ENCODE measurements at places on chromosomes 1 and 21.

GRCh38 chr1:57966340-57966739 lies 542.5 kb upstream of the DAB1 start:
- no peak for DNase-seq

- no peak for DNase-seq
Observed at GRCh38 chr1:157405662-157406061, 146.7 kb downstream of the FCRL5 start.

GRCh38 chr1:112937070-112937469 lies 18.9 kb downstream of the SLC16A1 start:
- no peak for DNase-seq

GRCh38 chr1:12600880-12601633 lies 17.0 kb downstream of the DHRS3 start:
- DNase-seq, result no peak

DNA sequence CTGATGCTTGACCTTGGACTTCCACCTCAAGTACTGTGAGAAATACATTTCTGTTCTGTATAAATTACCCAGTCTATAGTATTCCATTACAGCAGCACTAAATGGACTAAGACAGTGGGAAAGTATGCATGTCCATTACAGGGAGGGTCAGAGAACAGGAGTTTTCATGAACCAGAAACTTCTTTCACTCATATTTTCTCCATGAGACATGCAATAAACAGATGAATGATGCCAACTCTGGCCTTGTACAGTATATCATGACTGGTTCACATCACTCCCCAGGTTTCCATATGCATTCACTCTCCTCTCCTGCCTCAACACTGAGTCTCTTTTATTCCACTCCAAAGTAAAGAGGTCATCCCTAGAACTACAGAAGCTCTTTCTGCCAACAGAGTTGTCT lies 4.5 kb upstream of the IFI16 start:
- no peak for DNase-seq

- no peak for DNase-seq
Observed at GRCh38 chr1:226764533-226764932, 25.5 kb upstream of the ITPKB start.

- DNase-seq, result no peak
Observed at GRCh38 chr1:14511166-14511680, 87.3 kb upstream of the KAZN start.

- DNase-seq, result no peak
Observed at GRCh38 chr1:236692742-236693141, 6.4 kb downstream of the ACTN2 start.

DNA sequence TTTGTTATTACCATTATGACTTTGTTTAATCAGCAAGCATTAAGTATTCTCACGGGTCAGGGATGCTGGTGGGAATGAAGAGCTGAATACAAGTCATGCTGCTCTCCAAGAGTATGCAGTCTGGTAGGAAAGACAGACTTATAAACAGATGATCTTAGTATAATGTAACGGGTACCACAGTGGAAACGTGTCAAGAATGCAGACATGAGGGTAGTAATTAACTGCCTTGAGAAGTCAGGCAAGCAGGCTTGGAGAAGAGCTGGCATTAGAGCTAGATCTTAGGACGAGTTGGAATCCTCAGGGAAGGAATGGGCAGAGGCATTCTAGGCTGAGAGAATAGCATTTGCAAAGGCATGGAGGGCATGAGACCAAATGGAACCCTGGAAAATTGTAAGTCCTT lies 19.7 kb downstream of the FAM76A start:
- no peak for DNase-seq

- DNase-seq, result no peak
Observed at GRCh38 chr1:243964915-243965314, 86.2 kb upstream of the ZBTB18 start.

- DNase-seq, result no peak
Observed at GRCh38 chr1:88350648-88351047, 333.4 kb upstream of the PKN2 start.

DNA sequence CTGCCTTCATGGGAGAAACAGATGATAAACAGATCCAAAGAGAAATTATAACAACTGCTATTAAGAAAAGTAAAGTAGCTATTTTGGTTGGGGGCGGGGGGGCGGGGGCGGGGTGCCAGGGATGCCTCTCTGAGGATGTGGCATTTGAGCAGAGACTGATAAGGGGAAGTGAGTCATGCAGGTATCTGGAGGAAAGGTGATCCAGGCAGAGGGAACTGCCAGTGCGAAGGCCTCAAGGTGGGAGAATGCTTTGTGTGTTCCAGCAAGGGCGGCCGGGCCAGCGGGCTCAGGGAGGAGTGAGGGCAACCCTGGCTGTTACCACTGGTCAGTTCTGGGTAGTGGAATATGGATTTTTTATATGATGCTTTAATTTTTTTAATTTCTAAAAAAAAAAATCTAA lies 7.0 kb upstream of the TNFRSF1B start:
- DNase-seq, result no peak

DNA sequence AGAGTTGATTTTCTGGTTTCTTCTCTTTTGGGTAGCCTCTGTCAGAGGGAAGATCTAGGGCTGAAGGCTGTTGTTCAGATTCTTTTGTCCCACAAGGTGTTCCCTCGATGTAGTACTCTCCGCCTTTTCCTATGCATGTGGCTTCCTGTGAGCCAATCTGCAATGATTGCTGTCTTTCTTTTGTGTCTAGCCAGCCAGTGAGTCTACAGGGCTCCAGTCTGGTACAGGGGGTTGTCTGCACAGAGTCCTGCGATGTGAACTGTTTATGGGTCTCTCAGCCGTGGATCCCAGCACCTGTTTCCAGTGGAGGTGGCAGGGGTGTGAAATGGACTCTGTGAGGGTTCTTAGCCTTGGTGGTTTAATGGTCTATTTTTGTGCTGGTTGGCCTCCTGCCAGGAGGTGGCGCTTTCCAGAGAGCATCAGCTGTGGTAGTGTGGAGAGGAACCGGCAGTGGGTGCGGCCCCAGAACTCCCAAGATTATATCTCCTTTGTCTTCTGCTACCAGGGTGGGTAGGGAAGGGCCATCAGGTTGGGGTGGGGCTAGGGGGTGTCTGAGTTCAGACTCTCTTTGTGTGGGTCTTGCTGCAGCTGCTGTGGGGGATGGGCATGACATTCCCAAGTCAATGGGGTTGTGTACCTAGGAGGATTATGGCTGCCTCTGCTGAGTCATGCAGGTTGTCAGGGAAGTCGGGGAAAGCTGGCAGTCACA lies 81.3 kb upstream of the C21orf91 start:
- no peak for DNase-seq

GRCh38 chr21:45264912-45265515 lies 22.7 kb downstream of the POFUT2 start:
- DNase-seq, result no peak

DNA sequence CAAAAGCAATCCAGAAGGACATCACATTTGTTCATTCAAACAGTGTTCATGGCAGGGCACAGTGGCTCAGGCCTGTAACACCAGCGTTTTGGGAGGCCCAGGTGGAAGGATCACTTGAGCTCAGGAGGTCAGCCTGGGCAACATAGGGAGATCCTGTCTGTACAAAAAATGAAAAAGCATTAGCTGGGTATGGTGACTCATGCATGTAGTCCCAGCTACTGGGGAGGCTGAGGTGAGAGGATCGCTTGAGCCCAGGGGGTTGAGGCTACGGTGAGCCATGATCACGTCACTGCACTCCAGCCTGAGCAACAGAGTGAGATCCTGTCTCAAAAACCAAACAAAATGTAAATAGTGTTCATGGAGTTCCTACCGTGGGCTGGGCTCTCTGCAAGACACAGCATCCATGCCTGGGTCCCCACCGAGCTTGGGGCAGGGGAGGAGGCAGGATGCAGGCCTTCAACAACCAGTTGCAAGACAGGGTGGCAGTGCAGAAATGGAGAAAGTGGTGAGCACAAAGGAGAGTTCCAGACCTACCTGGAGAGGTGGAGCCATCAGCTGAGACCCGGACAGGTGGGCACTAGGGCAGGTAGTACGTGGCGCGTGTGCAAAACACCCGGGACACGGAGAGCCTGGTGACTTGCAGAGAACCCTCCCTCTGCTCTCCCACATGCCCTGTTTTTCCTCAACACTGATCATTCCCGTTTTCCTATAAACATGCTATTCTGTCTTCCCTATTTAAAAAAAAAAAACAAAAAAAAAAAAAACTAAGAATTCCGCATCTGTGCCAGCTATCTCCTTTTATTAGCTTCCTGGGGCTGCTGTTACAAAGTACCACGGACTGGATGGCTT lies 138.9 kb downstream of the TOMM20 start:
- no peak for DNase-seq

- DNase-seq, result no peak
Observed at GRCh38 chr1:1763657-1764621, 14.3 kb downstream of the NADK start.

DNA sequence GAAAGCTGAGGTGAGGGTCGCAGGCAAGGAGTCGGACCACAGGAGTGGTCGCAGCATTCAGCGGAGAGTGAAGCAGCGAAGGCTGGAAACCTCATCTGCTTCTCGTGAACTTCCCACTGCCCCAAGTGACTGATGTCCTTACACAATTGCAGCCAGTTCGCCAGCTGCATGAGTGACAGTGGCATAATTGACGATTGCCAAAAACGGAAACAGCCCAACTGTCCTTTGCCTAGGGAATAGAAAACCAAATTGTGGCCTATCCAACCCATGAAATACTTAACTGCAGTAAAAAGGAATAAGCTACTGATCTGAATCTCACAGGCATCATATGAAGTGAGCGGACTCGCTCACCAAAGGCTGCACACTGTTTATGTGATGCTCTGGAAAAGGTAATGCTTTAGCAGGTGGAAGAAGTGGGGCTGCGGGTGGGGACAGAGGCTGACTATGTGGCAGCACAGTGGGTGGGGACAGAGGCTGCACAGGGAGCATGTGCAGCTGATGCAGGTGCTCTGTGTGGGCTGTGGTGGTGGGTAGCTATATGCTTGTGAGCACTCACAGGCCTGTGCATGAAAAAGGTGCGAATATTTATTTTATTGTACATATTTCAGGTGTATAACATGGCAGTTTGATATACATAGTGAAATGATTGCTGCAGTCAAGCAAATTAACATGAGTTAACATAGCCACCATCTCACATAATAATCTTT lies 4.2 kb upstream of the NLRP3 start:
- no peak for DNase-seq

- no peak for DNase-seq
Observed at GRCh38 chr1:171661076-171661650, 8.7 kb upstream of the MYOC start.

GRCh38 chr1:116951200-116951935 lies 41.7 kb downstream of the PTGFRN start:
- DNase-seq, result no peak

DNA sequence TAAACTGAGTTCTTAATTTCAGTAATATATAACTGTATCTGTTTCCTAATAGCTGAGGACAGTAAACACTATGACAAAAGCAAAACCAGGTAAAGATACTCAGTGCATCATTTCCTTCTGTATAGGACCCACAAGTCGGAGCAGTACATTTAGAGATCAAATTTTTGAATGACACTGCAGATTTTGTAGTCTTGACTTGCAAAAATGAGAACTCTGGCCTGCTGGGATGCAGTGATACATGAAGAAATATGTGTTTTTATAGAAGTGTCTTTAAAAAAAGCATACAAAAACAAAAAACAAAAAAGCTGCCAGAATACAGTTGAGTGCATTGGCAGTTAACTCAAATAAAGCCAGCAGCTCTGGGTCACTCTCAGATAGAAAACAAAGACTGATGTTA lies 19.0 kb downstream of the GART start:
- no peak for DNase-seq

DNA sequence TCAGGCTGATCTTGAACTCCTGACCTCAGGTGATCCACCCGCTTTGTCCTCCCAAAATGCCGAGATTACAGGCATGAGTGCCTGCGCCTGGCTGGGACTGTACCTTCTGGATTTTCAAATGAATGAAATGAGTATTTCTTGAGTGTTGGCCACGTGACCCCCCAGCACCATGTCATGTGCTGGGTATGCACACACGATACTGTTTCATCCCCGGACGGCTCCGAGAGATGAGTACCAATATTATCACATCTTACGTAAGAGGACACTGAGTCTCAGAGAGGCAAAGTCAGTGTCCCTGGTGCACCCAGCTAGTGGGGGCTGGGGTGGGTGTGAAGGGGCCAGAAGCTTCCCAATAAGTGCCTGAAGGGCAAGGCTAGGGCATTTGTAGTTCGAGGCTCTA lies 780 bp upstream of the CROCC start:
- no peak for DNase-seq

GRCh38 chr1:34770891-34771504 lies 10.0 kb upstream of the GJB3 start:
- DNase-seq, result no peak

DNA sequence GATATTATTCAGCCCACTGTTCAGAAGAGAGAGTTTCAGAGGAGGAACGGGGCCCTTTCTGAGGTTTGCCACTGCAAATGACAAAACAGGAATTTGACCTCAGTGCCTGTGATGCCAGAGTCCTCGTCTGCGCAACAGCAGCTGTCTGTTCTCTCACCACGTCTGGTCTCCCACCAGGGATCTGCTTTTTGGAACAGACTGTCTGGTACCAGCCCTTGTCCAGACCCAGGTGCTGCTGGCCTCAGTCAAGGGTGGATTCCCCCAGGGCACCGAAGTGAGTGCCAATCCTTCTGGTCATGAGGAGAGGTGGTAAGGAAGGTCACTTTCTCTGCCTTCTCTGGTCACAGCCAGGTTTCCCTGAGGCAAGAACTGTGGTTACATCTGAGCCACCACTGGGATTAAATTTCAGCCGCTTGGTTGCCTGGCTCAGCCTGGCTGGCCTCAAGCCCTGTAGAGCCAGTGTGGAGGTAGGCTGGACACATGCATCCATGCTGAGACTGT lies 2.3 kb upstream of the BCAN start:
- DNase-seq, result no peak

- no peak for DNase-seq
Observed at GRCh38 chr1:222443566-222443965, 104.3 kb downstream of the HHIPL2 start.

GRCh38 chr1:25727635-25728286 lies 72.2 kb upstream of the SELENON start:
- no peak for DNase-seq

DNA sequence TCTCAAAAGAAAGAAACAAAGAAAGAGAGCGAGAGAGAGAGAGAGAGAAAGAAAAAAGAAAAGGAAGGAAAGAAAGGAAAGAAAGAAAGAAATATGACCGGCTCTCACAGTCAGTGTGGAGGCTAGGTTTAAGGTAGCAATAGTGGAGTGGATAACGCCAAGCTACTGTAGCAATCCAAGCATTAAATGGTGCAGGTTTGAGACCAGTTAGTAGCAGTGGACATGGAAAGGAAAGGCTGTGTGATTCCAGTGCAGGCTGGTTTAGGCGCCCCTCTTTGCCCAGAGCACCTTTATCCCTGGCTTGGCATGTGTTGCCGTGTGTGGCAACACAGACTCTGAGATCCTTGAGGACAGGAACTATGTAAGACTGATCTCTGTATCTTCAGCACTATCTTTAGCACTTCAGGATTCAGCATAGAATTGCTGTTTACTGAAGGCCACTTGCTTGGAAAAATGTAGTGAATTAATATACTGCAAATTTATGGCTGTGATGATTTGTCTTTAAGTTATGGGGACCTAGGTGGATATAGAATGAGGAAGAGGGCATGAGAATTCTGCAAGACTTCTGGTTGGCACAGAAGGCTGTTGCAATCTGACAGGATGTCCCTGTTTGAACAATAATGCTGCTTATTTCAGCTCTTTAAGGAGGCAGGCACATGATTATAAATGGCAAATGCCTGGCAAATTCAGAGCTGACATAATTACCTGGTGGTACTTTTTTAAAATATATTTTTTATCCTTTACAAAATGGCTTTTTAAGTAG lies 10.8 kb upstream of the OSBPL9 start:
- DNase-seq, result no peak

- DNase-seq, result no peak
Observed at GRCh38 chr1:41714638-41715389, 203.9 kb downstream of the HIVEP3 start.
